ENCODE measurements at places on chromosomes 2 and 18.

- DNase-seq, result no peak
Measured at GRCh38 chr2:176461809-176462670, 192.8 kb downstream of the MTX2 start.

GRCh38 chr2:44655401-44655864 lies 286.1 kb upstream of the SIX3 start:
- DNase-seq, result no peak

GRCh38 chr2:210188755-210189154 lies 17.5 kb upstream of the KANSL1L start:
- DNase-seq, result no peak

DNA sequence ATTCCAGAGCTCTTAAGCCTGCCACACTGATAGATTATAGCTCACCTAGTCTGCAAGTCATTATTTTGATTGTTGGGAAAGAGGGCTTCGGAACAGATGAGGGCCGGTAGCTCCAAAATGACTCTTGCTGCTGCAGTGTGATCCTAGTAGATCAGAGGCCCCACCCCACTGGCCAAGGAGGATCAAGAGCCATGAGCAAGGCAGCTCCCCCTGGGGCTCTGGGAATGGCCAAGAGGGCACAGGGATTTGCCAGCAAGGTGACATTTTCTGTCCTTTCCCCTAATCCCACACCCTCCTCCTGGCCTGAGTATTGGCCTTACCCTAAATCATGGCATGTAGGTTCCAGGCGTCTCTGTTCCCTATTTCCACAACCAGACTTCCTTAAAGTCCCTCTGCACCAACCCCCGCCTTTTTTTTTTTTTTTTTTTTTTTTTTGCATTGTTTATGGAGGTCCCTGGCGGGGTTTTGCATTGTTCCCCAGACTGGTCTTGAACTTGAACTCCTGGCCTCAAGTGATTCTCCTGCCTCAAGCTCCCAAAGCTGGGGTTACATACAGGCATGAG lies 36.5 kb downstream of the EIF4E2 start:
- no peak for DNase-seq

GRCh38 chr2:67366832-67367412 lies 30.2 kb upstream of the ETAA1 start:
- no peak for DNase-seq

Measured in AG04450 (cell line).